ENCODE measurements at places on chromosomes 3 and 15.

GRCh38 chr3:73188707-73189106 is 127.2 kb downstream of the EBLN2 start:
- DNase-seq, result no peak

DNA sequence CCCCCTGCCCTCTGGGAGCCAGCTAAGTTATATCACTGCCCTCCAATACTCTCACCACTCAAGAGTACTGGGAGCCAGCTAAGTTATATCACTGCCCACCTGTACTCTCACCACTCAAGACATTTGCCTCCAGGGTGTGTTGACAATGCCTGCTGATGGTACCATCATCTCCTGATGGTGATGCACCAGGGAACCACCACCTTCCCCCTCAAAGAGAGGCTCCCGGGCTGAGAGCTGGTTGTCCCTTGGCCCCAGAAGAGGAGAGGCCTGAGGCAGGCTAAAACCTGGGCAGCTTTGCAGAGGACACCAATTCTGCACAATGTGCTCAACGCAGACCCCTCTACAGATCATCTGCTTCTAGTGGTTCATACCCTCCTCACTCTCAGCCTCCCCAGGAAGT is 7.5 kb upstream of the HAPLN3 start:
- no peak for DNase-seq

- no peak for DNase-seq
Observed at GRCh38 chr15:53256457-53256856, 466.3 kb upstream of the ONECUT1 start.

DNA sequence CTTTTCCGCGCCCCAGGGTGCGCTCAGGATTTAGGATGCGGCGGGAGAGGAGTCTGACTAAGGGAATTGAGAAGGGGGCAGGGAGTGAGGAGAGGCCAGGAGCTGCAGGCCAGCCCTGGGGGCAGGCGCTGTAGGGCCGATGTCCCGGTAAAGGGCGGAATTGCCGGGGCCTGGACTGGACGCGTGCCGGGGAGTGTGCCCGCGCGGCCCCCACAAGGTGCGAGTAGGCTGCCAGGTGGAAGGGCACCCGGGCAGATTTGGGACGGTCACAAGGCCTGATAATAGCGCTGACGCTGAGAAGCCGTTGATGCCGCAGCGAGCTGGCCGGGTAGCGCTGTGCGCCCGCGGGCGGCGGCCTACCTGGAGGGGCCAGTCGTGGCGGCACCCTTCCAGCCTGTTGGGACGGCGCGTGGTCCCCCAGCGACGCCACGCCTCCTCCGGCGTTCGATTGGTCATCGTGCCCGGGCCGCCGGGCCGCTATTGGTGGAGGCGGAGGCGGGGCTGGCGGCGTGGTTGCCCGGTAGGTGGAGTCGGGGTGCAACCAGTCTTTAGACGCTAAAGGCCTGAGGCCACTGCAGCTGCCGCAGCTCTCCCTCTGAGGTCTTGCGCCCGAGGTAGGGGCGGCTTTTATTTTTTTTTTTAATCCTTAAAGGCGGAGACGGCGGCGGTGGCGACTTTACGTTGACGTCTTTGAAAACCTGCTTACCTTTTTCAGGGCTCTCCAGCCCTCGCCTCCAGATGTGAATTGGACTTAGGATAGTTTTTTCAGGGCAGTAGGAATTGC is 903 bp downstream of the SLC25A38 start:
- DNase-seq, result peak; percentile 95

GRCh38 chr3:107589454-107589853 is 66.7 kb downstream of the BBX start:
- no peak for DNase-seq

- DNase-seq, result no peak
Observed at GRCh38 chr3:100954990-100955389, 38.2 kb downstream of the ABI3BP start.

DNA sequence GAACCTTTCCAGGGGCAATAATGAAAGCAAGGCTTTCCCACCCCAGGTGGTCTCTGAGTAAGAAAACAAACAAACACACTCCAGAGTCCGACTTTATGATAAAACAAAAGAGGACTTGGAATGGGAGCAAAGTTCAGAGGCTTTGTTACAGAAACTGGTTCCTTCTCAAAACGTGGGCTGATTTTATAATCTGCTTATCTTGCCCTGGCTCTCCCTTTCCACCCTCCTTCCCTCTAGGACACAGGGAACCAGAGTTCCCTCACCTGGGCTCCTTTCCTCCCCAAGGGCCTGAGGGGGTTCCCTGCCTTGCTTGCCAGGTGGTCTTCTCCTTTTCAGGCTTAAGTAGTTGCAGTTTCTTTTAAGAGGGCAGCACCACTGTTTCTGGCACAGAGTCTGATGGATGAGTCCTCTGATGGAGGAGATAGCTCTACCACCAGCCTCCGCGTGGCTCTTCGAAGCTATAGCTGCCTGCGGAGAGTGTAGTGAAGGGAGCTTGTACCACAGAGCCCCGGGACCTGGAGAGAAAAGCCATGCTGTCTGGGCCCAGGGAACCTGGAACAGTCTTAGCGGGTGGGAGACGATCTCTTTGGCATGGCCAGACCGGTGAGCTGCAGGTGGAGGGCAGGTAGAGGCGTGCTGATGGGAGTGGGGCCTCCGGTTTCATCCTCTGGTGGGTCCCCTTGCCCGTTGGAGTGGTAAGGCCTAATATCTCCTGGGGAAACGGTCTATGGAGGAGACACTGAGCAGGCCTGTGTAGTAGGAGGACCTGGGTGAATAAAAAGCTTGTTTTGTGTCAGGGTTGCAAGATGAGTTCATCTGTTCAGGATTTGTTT is 68.7 kb downstream of the SMAD6 start:
- no peak for DNase-seq

DNA sequence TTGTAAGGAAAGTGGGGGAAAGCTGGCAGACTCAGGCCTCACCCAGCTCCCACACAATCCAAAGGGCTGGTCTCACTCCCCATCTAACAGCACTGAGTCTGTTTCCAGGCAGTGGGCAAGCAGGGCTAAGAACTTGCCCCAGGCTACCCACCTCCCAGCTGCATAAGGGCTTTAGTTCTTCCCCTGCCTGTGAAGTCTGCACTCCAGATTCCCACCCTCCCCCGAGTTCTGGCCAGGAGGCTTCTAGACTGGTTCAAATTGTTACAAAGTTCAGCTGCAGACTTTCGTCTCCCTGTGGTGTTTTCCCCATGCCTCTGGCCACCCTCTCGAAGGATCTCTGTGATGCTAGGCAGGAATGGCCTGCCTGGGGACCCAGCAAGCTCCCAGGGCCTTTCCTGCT is 11.2 kb downstream of the EHHADH start:
- no peak for DNase-seq

DNA sequence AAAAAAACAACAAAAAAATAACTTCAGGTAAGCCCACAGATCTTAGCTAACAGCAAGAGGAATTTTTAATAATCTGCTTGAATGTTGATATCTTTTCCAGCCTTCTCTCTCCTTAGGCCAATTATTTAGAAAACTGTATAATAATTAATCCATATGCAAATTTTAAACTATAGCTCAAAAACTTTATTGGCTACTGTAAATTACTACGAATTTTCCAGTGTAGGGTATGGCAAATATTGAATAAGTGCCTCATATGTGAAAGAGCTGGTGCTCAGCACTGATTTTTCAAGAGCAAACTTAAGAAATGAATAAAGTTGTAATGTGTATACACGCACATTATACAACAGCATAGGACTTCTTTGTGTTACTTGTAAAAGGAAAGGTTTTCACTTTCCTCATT is 123.0 kb downstream of the TFDP2 start:
- DNase-seq, result no peak
